ENCODE measurements at places on chromosomes 4 and X. TPM values are rescaled to one million over a fixed set of nuclear protein-coding genes. Genes with fewer than 3 reads are reported as not detected.

- no peak for DNase-seq
Observed at GRCh38 chrX:8849458-8849857, 48.3 kb upstream of the FAM9A start.

LINC00632 gene
- polyA plus RNA-seq, result 7.0 TPM

- DNase-seq, result peak; percentile 89
Observed at GRCh38 chr4:113394730-113395530, 345.5 kb downstream of the ANK2 start.

DNA sequence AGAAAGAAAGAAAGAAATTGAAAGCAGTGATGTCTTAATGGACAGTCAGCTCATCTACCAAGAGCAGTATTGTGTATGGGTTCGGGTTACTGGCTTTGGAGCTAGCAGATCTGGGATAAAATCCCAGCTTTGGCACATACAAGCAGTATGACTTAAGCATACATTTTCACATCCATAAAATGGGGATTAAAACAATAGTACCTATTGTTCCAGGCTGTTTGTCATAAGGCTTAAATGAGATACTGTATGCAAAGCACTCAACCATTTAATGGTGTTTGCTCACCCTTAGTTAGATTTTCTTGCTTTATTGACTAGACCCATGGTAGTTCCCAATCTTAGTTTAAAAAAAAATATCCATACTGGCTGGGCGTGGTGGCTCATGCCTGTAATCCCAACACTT lies 7.8 kb upstream of the TMEM164 start:
- no peak for DNase-seq

DNA sequence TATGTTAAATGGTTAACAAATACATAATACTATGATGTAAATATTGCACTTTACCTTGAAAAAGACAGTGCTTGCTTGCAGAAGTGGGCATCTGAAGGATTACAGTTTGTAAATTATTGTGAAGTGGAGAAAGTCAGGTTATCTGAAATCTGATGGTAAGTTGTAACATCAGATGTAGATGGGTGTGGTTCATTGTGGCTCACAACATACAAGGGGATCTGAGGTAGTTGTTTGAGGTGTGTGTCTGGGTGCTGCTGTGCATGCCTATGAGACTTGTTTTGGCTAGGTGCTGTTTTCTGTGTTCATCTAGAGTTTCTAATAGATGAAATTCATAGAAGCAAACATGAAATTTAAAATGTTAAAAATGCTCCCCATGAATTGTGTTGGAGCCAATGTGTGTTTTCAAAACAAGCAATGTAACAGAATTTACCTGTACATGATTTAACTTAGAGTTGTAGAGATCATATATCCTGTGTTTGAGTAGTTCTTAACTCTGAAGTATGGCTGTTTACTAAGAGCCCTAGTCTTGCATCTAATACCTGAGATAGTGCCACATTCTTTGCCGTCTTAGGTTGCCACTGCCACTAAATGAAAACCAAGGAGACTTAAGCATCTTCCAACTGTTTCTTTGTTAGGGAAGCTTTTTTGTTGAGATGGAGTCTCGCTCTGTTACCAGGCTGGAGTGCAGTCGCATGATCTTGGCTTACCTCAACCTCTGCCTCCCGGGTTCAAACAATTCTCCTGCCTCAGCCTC lies 11.9 kb upstream of the NDUFC1 start:
- DNase-seq, result no peak

DNA sequence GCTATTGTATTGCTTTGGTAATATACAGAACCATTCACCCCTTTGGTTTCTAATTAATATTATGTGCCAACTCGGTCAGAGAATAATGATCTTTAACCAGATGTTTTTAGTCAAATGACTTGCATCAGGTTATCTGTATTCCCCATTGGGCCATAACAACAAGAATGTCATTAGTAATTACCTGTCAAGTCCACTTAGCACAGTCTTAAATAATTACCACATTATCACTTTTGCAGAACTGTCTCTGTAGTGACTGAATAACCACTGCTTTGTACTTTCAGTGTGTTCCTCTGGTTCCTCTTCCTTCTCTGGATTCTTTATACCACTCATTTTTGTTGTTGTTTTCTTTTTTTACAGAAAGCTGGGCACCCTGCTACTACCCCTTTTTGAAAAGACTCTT lies 257.7 kb upstream of the SPOCK3 start:
- no peak for DNase-seq

PRKG2 gene
- polyA plus RNA-seq, result 2.2 TPM

- DNase-seq, result no peak
Observed at GRCh38 chr4:47104986-47105385, 73.6 kb downstream of the GABRB1 start.

GRCh38 chr4:41994461-41994985 lies 4.2 kb downstream of the SLC30A9 start:
- no peak for DNase-seq

- no peak for DNase-seq
Observed at GRCh38 chr4:59060002-59060846, 1950.0 kb upstream of the IGFBP7 start.

GRCh38 chrX:154097003-154097588 lies 421 bp downstream of the MECP2 start:
- peak; percentile 77 for DNase-seq

VSIG4 gene
- 7.6 TPM for polyA plus RNA-seq

GRCh38 chr4:120694973-120695372 lies 227.6 kb downstream of the PRDM5 start:
- DNase-seq, result no peak

DNA sequence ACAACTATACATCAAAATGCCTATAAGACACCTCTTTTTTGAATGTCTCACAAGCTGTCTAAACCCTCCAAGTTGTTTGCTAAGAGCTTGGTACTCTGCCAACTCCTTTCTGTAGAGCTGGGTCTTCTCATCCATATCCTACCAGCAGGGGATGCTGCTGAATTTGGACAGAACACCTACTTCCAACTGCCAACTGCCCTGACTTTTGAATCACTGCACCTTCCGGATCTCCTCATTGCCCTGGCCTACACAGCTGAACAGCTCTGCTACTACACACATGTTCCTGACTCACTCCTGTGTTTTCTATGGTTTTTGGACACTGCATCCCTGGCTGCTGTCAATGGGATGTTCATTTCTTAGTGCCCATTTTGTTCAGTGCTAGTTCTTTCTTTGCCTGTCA lies 18.7 kb downstream of the FAM184B start:
- DNase-seq, result no peak

GRCh38 chrX:12080265-12080664 lies 58.0 kb upstream of the FRMPD4 start:
- DNase-seq, result peak; percentile 24

DNA sequence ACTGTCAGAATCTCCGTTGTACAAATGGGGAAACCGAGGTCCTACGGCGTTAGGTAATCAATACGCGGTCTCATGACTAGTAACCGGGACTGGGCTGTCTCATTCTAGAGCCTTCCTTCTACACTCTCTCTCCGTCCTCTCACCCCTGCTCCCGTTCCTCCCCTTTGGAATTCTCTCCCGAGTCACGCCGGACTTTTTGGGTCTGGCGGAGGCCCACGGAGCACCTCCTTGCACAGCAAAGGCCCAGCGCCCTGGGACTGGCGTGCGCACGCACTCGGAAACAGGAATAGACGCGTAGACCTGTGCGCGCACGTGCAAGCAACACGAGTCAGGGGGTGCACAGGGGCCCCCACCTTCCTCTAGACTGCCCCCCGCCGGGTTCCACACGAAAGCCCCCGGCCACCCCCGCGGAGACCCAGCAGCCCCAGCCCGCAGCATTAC lies 361 bp downstream of the QDPR start:
- DNase-seq, result no peak

DNA sequence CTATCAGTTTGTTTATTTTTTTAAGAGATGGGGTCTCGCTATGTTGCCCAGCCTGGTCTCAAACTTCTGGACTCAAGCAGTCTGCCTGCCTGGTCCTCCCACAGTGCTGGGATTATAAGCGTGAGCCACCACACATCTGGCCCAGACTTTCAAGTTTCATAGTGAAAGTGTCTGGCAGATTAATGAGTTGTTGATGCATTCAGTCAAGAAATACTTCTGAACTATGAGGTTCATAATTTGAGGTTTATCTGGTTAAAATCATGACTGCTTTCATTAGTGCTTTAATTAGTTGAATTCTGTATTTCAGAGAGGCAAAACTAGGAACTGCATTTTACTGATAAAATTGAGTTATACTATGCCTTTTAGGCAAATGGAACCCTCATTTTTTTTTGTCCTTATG lies 638.6 kb downstream of the RPA4 start:
- no peak for DNase-seq

DNA sequence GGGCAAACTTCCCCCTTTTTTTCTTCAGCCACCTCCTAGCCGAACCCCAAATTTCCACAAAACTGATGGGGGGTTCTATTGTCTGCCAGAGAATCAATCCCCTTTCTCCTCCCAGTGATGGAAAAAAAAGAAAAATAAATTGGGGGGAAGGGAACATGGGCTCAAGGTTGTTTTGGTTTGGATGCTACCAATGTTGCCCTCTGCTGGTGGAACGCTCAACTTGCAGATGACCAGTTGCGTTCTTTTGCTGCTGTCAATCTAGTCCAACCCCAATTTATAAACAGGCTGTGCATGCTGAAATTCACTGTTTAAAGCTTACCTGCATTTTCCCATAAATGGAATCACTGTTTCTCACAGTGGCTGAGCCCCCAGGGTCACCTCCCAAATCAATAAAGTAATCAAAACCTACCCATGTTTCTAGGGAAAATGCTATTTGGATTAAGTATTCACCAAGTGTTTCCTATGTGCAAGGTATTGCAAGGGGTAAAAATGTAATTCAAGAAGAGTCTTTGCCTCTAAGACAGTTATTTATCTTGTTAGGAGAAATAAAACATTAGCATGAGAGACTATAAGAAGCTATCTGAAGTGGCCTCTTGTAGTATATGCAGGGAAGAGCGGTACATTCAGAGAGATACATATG lies 116.7 kb upstream of the TMEM164 start:
- peak; percentile 23 for DNase-seq

C4orf46 gene
- 17.8 TPM for polyA plus RNA-seq

DNA sequence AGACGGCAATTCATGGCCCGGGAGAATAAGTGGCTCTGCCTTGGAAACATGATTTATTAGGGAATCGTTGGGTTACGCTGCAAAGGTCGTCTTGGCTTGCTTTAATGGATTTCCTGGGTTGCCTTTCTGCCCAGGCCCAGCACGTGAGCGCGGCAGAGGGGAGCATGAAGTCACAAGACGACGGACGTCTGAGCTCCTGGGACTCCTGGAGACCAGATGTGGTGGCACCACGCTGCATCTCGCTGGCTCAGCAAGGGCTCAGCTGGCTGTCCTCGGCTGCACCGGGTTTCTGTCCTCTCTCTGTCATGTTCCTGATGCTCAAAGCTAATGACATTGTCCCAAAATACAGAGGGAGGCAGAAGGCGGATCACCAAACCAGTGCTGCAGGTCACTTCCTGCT lies 61.2 kb downstream of the C4orf50 start:
- no peak for DNase-seq

TRPC3 gene
- 1.1 TPM for polyA plus RNA-seq

DNA sequence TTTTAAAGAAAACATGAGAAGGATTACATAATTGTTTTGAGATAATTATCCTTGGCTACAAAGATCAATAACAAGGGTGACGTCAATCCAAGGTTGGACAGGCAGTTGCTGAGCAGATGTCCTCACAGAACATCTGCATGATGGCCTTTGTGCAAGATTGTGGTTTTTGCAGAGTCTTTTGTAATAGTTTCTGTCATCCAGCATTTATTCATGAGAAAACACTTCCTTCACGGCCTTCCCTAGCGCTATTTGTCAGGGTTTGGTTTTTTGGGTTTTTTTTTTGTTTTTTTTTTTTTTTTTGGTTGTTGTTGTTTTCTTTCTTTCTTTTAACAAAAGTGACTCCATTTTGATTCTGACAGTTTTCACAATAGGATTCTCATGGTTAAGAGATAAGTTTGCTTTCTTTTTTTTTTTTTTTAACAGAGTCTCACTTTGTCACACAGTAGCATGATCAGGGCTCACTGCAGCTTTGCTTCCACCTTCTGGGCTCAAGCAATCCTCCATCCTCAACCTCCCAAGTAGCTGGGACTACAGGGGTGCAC lies 31.5 kb upstream of the ELF2 start:
- DNase-seq, result no peak

Data from renal pelvis (tissue), 12 donors.